ENCODE measurements at places on chromosomes 11 and 22. TPM values are rescaled to one million over a fixed set of nuclear protein-coding genes. Genes with fewer than 3 reads are reported as not detected.

DNA sequence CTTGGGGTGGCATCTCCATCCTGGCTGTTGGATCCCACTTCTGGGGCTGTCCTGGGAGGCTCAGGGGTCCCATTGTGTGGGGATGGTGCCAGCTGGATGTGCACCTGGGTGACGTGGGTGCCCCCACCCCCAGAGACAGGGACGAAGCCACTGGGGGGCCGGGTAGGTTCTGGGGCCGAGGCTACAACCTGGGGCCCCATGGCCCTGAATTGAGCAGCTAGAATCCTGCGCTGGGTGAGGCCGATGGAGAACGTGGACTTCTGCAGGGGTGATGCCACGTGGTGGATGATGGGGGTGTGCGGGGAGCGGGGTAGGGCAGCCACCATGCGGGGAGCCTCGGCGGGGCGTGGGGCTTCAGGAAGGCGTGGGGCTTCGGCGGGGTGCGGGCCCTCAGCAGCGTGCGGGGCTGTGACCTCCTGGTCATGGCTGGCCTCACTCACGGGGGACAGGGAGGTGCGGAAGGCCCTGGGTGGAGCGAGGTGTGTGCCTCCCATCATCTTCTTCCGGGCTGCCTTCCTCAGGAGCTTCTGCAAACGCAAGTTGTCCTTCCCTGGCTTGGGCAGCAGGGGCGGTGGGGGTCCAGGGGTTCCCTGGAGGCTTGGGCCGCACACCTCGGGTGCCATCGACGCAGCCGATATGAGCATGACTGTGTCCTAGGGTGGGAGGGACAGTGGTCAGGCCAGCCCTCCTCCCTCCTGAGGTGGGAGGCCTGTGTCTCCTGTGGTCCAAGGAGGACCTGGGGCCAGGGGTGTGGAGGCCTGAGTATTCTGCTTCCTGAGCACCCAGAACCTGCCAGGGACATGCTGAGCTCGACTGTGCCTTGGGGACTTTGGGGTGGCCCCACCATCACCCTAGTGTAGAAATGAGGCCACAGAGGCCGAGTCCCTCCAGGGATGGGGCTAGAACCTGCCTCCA is 1.5 kb downstream of the PRR33 start:
- peak overlapping the region; percentile 44 for H3K4me3 ChIP-seq
- H3K36me3 ChIP-seq = peaks cover 37% of the 10 kb centered on the region
- DNase-seq = no peak
- peak overlapping the region; percentile 65 for H3K27ac ChIP-seq

DNA sequence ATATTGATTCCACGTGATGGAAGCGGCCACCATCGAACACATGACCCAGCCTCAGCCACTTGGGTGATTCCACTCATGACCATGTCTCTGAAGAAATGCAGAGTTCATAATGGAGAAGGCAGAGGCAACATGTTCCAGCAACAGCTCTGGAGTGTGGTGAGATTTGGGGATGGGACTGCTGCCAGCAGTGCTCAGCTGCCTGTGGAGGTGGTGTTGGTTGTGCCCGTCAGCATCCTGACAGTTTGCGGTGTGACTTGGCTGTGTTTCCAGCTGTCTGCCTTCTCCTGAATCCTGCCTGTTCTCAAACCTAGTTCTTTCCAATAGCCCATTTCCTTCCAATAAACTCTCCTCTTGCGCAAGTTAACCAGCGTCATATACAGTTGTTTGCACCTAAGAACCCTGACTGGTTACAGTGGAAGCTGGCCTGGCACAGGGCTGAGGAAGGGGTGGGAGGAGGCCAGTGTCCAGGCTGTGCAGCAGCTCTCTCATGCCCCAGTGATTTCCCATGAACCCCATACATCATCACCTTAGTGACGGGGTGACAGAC is 22.0 kb upstream of the OR8B8 start:
- no peaks in the 10 kb centered on the region for H3K36me3 ChIP-seq
- H3K4me3 ChIP-seq = no peak overlapping the region
- no peak for DNase-seq
- no peaks in the 10 kb centered on the region for H3K4me1 ChIP-seq

DNA sequence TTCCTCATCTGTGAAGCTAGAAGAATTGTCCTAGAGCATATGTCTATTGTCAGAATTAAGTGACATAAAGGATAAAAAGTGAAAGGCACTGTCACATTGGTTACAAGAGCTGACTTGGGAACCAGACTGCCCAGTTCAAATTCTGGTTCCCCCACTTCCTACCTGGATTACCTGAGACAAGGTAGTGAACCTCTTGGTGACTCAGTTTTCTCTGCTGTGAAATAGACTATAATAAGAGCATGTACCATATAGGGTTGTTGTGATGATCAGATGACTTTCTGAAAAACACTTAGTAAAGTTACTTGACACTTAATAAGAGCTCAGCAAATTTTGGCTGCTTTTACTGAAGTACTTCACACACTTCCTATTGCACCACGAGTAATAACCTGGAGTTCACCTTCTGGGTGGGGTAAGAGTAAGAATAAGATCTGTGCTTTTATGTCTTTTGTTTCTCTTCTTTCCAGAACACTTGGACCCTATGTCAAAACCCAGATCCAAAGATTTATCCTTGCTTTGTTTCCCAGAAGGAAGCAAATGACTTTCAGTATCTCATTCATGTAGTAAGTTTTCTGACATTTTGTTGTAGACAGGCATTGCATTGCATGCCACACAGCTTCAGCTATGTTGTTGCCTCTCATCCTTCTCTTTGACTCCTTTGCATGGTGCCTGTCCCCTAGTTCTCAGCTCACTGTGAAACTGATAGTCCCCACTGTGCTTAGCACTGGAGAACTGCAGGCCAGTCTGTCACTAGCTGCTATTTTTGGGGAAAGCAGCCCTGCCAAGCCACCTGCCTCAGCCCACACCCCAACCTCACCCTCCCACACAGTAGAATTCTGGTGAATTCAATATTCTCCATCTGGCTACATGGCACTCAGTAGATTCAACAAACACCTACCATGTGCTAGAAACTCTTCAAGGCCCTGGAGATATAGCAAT is 121.8 kb upstream of the POU2AF2 start:
- no peaks in the 10 kb centered on the region for H3K27me3 ChIP-seq
- no peaks in the 10 kb centered on the region for H3K36me3 ChIP-seq
- no peak overlapping the region for H3K27ac ChIP-seq
- no peak for DNase-seq

DNA sequence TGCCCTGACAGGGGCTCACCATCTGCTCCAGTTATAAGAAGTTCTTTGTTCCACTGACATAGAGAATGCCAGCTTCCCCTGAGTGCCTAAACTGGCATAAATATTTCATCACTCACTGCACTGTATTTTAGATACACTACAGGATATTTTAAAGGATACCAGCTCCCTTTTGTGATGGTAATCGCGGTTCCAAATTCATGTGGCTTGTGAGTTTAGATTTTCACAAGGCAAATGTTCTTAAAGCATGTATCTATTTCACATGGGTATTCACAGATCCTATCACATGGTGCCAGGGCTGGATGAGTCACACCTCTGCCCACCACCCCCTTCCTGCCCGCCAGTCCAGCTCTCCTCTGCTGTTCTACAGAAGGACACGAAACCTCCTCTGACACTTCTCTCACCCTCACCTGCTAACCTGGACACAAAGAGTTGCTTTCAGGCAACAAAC is 105.5 kb downstream of the KCNC1 start:
- no peaks in the 10 kb centered on the region for H3K36me3 ChIP-seq
- no peaks in the 10 kb centered on the region for H3K27me3 ChIP-seq

DNA sequence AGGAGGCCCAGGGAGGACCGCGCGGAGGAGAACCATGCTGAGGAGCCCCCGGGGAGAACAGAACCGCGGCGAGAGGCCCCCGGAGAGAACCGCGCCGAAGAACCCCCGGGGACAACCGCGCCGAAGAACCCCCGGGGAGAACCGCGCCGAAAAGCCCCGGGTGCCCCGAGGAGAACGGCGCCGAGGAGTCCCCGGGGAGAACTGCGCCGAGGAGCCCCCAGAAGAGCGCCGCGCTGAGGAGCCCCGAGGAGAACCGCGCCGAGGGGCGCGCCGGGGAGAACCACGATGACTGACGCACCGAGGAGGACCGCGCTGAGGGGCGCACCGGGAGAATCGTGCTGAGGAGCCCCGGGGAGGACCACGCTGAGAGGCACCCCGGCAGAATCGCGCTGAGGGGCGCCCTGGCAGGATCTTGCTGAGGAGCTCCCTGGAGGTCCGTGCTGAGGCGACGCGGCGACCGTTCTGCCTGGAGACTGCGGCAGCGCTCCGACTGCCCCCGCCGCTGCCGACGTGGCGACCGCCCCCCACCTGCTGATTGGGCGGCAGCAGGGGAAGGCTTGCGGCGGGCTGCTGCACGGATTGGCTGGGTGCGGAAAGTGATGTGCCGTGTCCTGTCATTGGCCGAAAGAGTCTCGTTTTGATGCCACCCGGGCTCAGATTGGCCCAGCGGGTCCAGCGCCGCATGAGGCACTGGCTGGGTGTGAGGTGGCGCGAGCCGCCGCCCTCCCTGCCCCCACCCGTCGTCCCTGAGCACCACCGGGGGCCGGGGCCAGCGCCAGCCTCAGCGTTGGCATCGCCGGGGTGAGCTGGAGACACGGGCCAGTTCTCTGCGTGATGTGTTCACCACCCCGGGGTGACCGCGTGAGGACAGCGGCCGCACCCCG is at the start of gene KCNQ1OT1:
TSS of gene KCNQ1OT1 (minus strand) at position 464 of the 884 bp plus-strand sequence.
- H3K4me1 ChIP-seq = peaks cover 20% of the 10 kb centered on the region
- DNase-seq = peak; percentile 82
- H3K4me3 ChIP-seq = peak within 1 kb of the TSS; percentile 55
- no peak within 1 kb of the TSS for H3K27ac ChIP-seq
- no peaks in the 10 kb centered on the region for H3K36me3 ChIP-seq

- H3K36me3 ChIP-seq = no peaks in the 10 kb centered on the region
- H3K4me3 ChIP-seq = no peak overlapping the region
- no peak for DNase-seq
These were observed 89.0 kb upstream of the PARVA start for GRCh38 chr11:12288212-12288930.

GRCh38 chr11:30404136-30404535 is 81.2 kb downstream of the ARL14EP start:
- H3K36me3 ChIP-seq = no peaks in the 10 kb centered on the region
- DNase-seq = no peak
- H3K4me1 ChIP-seq = no peaks in the 10 kb centered on the region
- H3K27me3 ChIP-seq = no peaks in the 10 kb centered on the region

DNA sequence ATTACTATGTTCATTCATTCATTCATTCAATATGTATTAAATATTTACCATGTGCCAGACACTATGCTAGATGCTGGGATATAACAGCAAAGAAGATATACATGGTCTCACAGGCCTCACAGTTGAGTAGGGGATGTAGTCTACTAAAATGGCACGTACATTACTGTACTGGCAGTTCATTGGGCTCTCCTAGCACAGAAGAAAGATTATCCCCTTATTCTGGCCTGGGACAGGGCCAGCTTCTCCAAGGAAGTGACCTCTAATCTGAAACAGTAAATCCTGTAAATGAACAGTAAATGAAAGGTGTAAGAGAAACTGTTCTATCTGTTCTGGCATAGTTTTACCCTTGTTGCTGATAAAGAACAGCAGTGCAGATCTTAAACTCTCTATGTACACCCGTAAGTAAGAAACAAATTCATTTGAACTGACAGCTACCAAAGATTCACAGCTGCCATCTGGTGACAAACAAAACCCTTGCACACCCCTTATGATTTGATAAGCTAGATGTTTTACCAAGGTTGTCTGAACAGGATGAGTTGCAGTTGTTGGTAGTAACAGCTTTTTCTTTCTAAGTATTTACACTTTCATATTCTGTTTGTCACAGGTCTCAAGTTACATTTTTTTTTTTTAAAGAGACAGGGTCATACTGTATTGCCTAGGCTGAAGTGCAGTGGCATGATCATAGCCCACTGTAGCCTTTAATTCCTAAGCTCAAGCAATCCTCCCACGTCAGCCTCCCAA is 263.1 kb downstream of the TMEM135 start:
- H3K27me3 ChIP-seq = no peaks in the 10 kb centered on the region
- H3K27ac ChIP-seq = no peak overlapping the region

DNA sequence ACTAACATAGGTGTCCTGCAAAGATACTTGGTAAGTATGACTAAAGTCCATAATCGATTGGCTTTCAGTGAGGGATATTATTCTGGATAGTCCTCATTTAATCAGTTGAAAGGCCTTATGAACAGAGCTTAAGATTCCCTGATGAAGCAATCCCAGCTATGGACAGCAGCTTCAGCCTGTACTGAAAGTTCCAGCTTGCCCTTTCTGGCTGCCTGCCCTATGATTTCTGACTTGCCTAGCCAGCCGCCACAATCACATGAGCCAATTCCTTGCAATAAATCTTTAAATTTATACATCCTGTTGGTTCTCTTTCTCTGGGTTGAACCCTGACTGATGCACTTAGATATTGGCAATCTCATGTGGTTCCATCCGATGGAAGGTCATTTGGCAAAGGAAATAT is 759.0 kb upstream of the API5 start:
- DNase-seq = no peak
- H3K27me3 ChIP-seq = no peaks in the 10 kb centered on the region
- no peak overlapping the region for H3K27ac ChIP-seq
- no peaks in the 10 kb centered on the region for H3K36me3 ChIP-seq
- no peak overlapping the region for H3K4me3 ChIP-seq

GRCh38 chr22:48870436-48870835 is 957.2 kb downstream of the BRD1 start:
- no peak overlapping the region for H3K27ac ChIP-seq
- no peaks in the 10 kb centered on the region for H3K36me3 ChIP-seq
- H3K27me3 ChIP-seq = no peaks in the 10 kb centered on the region
- DNase-seq = no peak
- no peak overlapping the region for H3K4me3 ChIP-seq

DNA sequence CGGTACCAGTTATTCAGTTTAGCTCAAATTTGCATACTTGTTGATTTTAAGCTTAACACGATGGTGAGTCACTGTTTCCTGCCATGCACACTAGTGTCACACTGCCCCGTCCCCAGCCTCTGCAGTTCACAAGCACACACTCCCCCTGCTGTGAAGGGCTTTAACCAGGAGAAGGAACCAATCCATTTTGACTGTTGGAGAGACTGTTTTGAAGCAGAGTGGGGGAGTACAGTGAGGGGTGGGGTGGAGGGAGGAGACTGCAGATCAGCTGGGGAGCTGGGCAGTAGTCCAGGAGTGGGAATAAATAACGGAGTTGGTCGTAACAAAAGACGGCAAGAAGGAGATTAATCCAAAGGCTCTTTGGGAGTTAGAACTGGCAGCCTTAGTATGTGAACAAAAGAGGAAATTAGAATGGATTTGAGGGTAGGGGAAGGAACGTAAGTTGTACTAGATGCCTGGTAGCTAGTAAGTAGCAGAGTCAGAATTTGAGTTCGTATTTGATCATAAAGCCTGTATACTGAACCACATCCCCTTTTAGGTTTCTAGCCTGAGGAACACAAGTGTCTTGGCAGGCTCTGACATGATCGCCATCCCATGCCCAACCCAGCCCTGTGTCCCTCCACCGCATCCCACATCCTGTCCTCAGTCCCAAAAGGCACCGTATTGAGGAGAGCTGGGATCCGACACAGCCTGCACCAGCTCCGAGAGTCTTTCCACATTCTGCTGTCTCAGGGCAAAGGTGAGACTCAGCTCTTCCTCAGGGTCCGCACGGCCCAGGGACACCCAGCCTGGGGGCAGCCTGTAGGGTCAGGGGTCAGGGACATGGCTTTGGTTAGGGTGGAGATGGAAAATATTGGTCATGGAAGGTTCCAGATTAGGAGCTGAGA is 862 bp downstream of the TPP1 start:
- peak overlapping the region; percentile 66 for H3K4me3 ChIP-seq
- H3K4me1 ChIP-seq = peaks cover 31% of the 10 kb centered on the region
- H3K27me3 ChIP-seq = no peaks in the 10 kb centered on the region
- peak overlapping the region; percentile 57 for H3K27ac ChIP-seq

The SLC7A4 gene
- 0.41 TPM for total RNA-seq

The SMIM35 gene
- total RNA-seq = 0.36 TPM

The UNC93B1 gene
- 38.6 TPM for total RNA-seq

The UBASH3B gene
- 36.8 TPM for total RNA-seq

All from T-cell (primary cell).